K562 (cell line): ENCODE measurements at places on chromosomes 7 and 10. TPM values are rescaled to one million over a fixed set of nuclear protein-coding genes. Genes with fewer than 3 reads are reported as not detected.

SRPK2 gene
- total RNA-seq = 38.8 and 44.7 TPM in 2 replicates

C7orf33 gene
- total RNA-seq = not detected in 2 replicates

DNA sequence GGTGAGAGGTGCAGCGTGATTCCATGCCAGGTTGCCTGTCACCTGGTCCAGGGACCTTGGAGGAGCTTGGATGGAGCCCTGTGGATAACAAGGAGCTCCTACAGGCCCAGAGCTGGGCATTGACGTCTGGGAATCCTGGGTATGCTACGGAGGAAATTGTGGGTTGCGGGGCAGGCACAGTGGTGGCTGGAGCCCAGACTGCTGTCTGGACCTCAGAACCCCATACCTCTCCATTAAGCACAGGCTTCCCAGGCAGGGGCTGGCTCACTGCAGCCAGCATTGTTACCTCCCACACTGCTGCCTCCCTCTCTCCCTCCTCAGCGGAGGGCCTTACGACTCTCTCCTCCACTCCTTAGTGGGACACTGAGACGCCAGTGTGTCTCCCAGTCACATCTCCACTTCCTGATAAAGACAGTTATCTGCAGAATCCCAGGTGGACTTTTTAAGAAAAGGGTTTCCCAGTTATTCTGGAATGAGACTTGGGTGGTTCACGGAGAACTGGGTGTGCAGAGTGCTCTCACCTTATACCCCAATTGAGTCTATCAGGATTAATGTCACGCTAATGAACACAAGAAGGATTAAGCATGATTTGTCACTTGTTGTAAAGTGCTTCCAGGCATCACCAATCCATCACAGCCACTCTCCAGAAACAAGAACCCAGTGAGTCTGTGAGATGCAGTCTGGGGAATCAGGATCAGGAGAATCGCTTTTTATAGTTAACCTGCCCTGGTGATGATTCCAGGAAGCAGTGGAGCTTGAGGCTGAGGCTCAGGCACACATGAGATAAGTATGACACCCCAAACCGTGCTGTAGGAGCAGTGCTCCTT lies 309.4 kb downstream of the RPS24 start:
- H3K27ac ChIP-seq = no peak overlapping the region
- no peaks in the 10 kb centered on the region for H3K27me3 ChIP-seq
- H3K4me3 ChIP-seq = no peak overlapping the region

GRCh38 chr10:14412624-14413023 lies 81.9 kb upstream of the FRMD4A start:
- H3K36me3 ChIP-seq = no peaks in the 10 kb centered on the region
- DNase-seq = no peak
- no peaks in the 10 kb centered on the region; the same call in 1 of the 2 replicates for H3K27me3 ChIP-seq
- no peak overlapping the region for H3K4me3 ChIP-seq
- H3K4me1 ChIP-seq = no peaks in the 10 kb centered on the region
- H3K27ac ChIP-seq = no peak overlapping the region

DNA sequence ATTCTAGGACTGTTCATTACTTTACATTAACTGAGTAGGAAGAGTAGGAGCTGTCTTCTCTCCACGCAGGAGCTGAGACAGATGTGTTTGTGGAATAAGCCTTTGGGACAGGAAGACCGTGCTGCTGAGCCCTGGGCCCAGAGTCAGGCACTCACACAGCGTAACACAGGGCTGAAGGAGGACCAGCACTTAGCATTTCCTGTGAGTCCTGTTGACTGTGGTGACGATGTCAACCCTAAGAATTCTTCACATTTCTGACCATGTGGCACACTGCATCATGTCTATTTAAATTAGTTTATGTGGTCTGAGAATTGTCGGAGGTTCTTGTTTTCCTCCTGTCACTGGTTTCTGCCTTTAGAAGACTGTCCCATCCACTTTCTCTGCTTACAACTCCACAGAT lies 117.2 kb downstream of the PIP4K2A start:
- no peaks in the 10 kb centered on the region for H3K4me1 ChIP-seq
- no peak overlapping the region for H3K27ac ChIP-seq
- no peak for DNase-seq
- no peak overlapping the region for H3K4me3 ChIP-seq
- no peaks in the 10 kb centered on the region for H3K27me3 ChIP-seq
